ENCODE measurements at places on chromosomes 2 and 18.

DNA sequence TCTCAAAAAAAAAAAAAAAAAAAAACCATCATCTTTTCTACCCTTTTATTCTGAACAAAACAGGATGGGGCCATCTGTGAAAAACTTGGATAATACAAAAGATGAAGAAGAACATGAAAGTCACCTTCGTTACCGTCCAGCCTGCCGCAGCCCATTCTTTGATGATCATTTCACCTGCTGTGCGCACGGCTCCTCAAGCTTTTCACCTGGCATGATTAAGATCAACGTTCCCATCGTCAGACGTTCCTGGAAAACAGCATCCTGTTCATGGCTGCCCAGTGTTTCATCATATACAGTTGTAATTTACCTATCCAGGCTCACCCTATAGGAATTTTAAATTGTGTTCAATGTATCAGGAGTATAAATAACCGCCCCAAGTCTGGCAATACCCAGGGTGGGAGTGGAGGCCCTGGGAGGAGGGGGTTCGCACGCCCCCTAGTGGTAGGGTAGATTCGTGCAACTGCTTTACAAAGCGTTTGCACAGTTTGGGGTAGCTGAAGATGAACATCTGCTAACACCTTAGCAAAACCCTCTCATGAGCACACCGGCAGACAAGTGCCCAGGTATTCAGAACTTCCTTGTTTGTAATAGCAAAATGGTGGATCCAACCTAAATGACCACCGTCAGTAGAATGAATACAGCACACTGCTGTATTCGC is 49.0 kb upstream of the GLI2 start:
- no peak for DNase-seq

DNA sequence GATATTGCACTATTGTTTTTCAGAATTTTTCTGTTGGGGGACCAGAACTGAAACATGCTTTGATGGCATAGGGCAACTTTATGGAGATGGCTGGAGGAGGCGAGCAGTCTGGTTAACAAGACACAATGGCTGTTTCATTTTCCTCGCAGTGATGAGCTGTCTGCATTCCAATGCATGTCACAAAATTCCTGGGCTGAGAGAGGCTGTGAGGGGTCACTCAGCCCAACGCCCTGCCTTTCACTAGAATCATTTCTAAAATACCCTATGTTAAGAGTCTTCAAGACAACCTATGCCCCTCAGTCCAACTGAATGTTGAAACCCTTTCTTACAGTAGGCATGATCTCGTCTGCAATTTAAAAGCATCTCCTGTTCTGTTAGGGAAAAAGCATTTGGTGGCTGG is 1090.0 kb downstream of the BCL11A start:
- DNase-seq, result peak; percentile 1

DNA sequence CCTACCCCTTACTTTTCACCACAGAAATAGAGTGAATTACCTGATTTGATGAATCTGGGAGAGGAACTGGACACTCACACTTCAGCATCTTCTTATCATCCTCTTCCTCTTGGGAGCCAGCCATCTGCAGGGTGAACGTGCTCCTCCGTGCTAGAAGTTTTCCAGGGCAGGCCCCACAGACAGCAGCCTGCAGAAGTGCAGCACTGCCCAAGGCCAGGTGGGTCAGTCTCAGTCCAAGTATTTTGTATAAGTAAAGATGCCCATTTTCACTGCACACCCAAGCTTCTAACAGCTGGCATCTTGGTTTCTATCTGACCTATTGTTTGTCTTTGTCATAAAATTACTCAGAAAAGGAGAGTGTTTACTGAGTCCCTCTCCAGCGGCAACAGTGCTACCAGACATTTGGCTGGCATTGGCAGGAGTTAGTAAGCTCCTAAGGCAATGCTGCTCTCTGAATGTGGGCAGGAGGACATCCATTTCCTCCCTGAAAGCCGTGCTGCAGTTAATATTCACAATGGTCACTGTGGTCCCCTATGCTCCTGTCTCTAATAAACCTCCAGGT is 222.6 kb upstream of the CTAGE1 start:
- DNase-seq, result no peak

DNA sequence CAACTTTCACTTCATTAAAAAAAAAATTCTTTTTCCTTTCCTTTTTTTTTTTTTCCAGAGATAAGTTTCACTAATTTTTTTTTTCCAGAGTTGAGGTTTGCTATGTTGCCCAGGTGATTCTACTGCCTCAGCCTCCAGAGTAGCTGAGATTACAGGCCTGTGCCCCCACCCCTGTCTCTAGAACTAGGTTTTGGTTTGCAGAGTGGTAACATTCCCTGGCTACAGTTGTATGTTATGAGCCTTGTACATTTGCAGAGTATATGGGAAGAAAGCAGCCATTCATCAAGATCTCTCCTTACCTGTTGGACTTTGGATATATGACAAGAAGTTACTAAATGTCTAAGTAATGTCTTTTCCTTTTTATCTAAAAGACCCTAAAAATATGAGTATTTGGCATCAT is 298.4 kb downstream of the MYCN start:
- DNase-seq, result no peak

GRCh38 chr2:215218587-215219577 is 80.5 kb upstream of the ABCA12 start:
- DNase-seq, result no peak

Data from fibroblast of skin of abdomen (primary cell).